D721Med (cell line): ENCODE measurements at places on chromosomes 16 and 17.

DNA sequence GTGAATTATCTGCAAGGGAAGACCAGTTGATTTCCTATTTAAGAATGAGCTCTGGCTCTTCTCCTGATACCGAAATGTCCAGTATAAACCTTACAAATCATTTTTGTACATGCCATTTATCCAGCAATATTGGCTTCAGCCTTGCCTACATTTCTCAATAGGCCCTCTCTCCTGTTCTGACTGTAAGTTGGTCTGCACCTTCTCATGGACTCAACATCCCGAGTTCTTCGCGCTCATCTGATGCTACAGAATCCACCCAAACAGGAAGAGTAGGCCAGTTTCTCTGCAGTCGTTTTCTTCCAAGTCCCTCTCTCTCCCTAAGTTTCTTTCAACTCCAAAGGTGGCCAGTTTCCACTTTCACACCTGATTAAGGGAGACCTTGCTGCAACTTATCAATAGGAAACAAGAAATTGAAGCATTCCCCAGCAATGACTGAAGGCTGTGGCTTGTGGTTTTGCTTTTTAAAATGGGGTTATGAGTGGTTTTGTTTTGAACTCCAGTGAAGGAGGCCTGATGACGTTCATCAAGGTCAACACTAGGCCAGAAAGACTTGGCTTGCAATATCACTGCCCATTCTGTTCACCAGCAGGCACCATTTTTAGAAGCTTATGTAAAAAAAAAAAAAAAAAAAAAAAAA is 383.0 kb downstream of the MAF start:
- no peak for DNase-seq

DNA sequence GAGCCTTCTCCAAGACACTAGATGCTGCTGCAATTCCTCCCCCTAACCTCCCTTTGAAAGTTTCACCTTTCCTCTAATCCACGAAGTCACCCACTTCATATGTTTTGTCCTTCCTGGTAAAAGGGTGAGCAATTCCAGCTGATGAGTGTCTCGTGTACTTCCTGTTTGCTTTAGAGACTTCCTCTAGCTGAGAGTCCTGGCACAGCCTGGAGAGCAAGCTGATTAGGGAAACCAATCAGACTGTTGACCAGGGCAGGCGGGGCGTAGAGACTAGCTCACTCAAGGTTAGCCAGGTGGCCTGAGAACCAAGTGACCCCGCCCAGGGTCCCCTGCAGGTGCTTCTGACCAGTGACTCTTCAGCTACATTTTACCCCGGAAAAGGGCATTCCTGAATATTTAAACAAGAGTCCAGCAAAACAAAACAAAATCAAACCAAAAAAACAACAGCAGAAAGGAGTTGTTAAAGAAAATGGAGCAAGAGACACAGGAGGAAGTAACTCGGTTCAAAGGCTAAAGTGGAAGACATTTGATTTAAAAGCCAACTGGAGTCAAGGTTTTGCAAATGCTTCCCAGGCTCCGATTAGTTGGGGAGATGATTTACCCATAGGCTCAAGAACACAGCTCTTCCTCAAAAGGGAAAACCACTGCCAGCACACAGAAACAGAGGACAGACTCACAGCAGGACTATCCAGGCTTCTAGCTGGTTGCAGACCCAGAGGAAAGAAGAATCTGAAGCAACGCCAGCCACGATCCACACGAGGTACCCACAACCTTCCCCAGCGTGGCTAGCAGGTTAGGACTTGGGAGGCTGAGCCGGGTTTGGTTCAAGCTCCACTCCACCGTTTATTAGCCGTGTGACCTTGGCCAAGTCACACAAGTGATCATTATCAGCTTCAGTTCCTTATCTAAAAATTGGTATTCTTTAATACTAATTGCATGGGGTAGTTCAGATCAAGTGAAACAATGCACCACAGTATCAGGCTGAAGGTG is 13.4 kb downstream of the HSPB9 start:
- no peak for DNase-seq

- DNase-seq, result no peak
Observed at GRCh38 chr17:27607521-27608091, 23.4 kb upstream of the LGALS9 start.

DNA sequence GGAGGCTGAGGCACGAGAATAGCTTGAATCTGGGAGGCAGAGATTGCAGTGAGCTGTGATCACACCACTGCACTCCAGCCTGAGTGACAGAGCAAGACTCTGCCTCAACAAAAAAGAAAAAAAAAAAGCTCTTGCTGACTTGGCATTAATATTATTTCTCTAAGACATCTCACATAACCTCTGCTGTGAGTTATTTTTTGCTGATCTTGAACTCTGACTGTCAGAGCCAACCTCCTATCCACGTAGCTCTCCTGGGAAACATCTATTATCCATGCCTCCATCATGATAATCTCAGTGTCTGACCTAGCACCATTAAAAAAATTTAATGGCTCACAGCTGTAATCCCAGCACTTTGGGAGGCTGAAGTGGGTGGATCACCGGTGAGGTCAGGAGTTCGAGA is 12.7 kb upstream of the ULK2 start:
- no peak for DNase-seq

- DNase-seq, result no peak
Observed at GRCh38 chr16:85582229-85582991, 30.7 kb upstream of the GSE1 start.

GRCh38 chr16:85461022-85461813 is 151.9 kb upstream of the GSE1 start:
- DNase-seq, result no peak
